CD4-positive, alpha-beta T cell treated with Interferon gamma for 1 hour (primary cell): ENCODE measurements at places on chromosomes 2 and 18.

DNA sequence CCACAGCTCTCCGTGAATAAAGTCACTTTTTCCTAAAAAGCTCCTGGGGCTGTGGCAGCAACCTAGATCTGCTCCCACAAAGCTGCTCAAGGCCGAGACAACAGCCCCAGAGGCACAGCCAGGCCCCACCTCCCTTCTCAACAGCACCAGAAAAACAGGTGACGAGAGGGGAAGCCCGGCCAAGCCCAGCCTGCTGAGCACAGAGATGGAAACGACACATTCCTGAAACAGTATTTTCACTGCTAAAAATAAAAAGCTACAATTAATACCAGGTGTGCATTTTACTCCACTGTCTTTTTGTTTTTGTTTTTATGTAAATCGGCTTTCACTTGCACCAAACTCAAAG lies 199.3 kb downstream of the HDAC4 start:
- DNase-seq = no peak

- no peak for DNase-seq
Measured at GRCh38 chr2:74513605-74514367, 464 bp upstream of the TLX2 start.

DNA sequence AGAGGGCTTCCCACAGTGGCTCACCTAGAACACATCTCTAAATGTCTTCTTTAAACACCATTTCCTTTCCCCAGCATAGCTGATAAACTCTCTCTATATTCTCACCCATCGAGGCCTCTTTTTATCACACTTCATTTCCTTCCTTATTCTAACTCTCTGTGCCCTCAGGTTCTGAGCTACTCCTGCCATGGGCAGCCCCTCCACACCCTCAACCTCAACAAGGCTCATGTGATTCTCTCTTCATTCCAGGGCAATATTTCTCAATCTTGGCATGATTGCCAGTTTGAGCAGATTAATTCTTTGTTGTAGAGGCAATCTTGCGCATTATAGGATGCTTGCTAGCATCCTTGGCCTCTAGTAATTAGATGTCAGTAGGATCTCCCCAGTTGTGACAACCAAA lies 999.1 kb downstream of the TSN start:
- no peak for DNase-seq

- no peak for DNase-seq
Measured at GRCh38 chr2:211333377-211333776, 777.0 kb downstream of the CPS1 start.

DNA sequence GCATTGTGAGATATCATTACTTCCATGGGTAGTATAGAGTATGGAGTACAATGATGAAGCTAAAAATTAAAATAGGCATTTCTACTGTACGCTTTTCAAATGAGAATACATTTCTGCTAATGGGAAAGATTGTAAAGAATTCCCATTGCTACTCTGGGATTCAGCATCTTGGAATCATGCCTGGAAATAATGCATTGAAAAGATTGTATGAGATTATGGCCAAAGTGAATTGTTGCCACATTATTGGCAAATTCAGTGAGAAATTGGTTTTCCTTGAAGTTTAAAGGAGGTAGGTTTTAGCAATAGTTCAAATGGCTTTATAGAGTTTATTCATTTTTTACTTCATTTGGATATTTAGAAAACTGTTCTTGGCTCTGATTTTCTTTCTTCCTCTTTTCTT lies 157.9 kb downstream of the GULP1 start:
- no peak for DNase-seq

- no peak for DNase-seq
Measured at GRCh38 chr2:43474273-43474672, 121.6 kb downstream of the THADA start.

- DNase-seq = no peak
Measured at GRCh38 chr2:105177536-105178254, 63.8 kb upstream of the GPR45 start.

GRCh38 chr2:205556841-205557539 lies 125.3 kb upstream of the NRP2 start:
- no peak for DNase-seq

DNA sequence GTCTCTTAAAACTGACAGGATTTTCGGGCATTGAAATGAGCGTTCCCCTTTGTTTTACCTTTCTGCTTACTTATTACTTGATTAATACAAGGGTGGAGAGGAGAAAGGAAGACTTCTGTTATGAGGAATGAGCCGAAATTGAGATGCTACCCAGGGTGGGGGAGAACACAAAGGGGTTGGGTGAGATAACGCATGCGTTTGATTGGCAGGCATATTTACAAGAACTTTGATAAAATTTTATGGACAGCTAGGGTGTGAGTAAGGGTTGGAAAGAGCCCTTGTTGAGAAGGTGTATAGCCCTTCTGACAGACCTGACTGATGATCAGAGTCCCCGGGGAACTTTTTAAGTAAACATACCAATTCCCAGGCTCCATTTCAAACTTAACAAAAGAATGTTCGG lies 1.8 kb downstream of the RNF138 start:
- DNase-seq = no peak

DNA sequence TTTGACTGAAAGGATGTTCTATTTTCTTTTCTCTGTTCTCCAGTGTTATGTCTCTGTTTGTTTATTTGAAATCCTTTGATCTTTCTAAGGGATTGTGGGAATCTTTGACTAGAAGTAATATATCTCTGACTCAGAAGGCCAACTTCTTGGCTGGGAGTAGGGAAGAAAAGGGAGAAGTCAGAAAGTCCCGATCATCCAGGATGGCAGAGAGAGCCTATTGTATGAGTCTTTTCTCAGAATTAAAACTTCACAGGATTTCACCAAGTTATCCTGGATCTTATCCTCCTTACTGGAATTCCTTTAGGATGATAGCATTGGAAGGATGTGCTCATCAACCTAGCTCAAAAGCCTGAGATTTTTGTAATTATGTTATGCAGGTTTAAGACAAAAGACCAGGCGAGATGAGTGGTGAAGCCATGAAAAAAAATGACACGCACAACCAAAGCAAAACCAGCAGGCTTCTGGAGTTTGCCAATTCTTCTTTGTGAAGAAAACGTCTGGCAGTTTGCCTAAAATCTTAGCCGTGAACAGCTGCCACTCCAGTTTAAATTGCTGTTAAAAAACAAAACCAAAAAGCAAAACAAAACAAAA lies 383.6 kb upstream of the SMIM21 start:
- no peak for DNase-seq

GRCh38 chr2:240766072-240766471 lies 53.9 kb downstream of the KIF1A start:
- DNase-seq = no peak
